HEK293T (cell line): ENCODE measurements at places on chromosomes 2 and 18.
A peak's percentile ranks its signal among the peaks of the same experiment; 100 is the strongest.

- DNase-seq = peak; percentile 83
Observed at GRCh38 chr2:127106991-127107621, at the start of gene BIN1. TSS of gene BIN1 (minus strand) at chr2:127107154. CDS start at chr2:127106943, 211 bp downstream.

- DNase-seq = no peak
Observed at GRCh38 chr2:229794636-229795035, 80.3 kb upstream of the DNER start.

- DNase-seq = no peak
Observed at GRCh38 chr2:29767606-29768335, 153.6 kb downstream of the ALK start.

DNA sequence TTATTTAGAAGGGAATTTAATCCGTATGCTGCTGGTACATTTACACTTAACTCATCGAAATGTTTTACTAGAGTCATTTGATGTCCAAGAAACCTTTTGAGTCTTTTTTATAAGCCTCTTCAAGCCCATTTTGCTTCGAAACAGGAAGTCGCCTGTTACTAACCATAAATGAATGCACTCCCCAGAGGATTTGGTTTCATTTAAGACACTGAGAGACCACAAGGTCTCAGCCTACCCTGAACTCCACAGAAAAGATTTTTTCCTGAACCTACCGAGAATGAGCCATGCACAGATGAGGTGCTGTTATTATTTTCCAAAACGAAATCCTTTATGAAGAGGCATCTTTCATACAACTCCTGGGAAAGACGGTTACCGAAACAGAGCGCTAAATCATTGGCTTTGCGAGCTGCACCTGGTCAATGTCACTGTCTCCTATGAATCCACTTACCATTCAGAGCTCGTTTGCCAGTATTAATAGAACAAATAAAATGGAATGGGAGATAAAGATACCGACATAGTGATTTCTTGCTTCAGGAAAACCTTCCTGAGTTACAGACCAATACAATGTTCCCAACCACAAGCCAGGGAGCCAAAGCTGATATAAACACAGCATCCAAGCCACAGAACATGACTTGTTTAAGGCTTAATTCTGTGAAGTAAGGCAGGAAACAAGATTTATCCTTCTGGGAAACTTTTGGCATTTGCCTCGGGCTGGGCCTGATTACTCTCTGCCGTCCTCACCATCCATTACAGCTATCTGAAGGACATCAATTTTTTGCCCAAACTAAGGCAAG lies 382.1 kb downstream of the OSR1 start:
- DNase-seq = no peak

DNA sequence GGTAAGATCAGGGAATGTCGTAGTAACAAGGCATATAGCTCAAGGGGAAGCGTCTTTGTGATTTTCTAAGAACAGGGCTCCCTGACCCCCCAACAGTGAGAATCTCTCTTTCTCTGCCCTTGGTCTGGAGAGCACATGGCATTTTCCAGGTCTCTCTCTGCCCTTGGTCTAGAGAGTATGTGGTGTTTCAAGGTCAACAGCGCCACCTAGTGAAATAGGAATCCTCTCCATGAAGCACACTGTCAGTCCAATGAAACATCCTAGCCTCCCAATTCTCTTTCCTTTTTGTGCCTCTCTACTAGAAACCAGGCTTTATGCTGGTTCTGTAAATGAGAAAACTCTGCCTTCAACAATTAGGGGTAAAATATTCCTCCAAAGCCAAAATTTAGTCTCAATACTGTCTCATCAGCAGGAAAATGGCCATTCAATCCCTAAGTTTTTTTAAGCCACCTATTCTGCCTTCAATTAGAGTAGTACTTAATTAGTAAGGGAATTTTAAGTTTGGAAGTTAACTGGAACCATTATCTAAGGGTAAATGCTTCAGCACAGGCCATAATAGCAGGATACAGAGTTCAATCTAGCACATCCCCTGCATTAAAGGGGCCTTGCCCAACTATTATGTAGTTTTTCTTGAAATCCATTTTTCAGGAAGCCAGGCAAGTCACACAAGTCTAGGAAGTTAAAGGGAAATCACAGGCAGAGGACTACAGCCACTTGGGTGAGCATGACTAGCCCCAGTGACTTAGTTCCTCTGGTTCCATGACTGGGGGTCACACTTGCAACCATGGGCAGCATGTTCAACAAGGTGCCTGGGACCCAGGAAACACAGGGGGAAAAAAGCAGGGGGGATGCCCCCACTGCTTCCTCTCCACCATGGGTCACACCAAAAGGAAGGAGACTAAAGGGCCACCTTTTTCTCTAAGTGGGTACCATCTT lies 12.4 kb downstream of the DYM start:
- peak; percentile 26 for DNase-seq

GRCh38 chr2:121063471-121063870 lies 221.5 kb downstream of the TFCP2L1 start:
- no peak for DNase-seq

GRCh38 chr2:225090746-225091145 lies 48.5 kb upstream of the DOCK10 start:
- DNase-seq = no peak

DNA sequence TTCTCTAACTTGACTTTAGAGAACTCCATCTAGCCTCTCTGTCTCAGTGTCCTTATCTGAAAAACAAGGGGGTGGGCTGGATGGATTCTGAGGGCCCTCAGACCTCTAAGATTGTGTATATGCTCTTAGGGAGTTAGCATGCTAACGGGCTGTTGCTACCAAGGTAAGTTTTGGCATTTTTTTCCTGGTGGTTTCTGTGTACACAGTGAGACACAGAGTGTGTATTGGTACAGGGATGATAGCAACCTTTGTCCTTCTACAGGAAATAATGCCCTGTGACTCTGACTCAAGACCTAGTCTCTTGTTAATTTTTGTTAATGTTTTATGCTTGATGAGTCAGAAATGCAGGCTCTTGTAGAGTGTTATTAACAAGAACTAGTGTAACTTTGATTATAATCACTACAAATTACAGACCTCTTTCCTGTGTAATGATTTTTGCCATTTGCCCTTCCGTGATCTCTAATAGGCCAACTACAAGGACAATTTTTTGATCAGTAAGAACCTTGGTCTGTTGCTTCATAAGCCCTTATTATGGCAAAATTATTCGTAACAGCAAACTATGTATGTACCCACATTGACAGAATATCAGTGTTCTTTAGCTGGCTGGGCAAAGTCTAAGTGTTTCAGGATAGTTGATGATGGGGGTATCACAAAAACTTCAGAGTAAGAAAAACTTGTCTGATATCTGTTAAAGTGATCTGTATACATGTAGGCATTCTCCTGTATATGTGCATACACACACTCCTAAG lies 89.7 kb downstream of the SPTBN1 start:
- no peak for DNase-seq
